Aorta (tissue), 5 donors: ENCODE measurements at places on chromosomes 11 and 22. TPM values are rescaled to one million over a fixed set of nuclear protein-coding genes. Genes with fewer than 3 reads are reported as not detected.

CREB3L1 gene
- 18.4 TPM for total RNA-seq

OR4X2 gene
- not detected for total RNA-seq

DRD4 gene
- total RNA-seq, result 2.1 TPM

GRCh38 chr22:25202290-25202921 lies 2.7 kb downstream of the CRYBB3 start:
- DNase-seq, result no peak
- no peaks in the 10 kb centered on the region for H3K4me1 ChIP-seq
- H3K4me3 ChIP-seq, result no peak overlapping the region
- peaks cover 4% of the 10 kb centered on the region for H3K36me3 ChIP-seq

- DNase-seq, result no peak
- no peaks in the 10 kb centered on the region for H3K36me3 ChIP-seq
- H3K4me3 ChIP-seq, result no peak overlapping the region
- H3K27me3 ChIP-seq, result no peaks in the 10 kb centered on the region
- H3K4me1 ChIP-seq, result no peaks in the 10 kb centered on the region
Observed at GRCh38 chr11:19435306-19435989, 194.7 kb upstream of the E2F8 start.

DNA sequence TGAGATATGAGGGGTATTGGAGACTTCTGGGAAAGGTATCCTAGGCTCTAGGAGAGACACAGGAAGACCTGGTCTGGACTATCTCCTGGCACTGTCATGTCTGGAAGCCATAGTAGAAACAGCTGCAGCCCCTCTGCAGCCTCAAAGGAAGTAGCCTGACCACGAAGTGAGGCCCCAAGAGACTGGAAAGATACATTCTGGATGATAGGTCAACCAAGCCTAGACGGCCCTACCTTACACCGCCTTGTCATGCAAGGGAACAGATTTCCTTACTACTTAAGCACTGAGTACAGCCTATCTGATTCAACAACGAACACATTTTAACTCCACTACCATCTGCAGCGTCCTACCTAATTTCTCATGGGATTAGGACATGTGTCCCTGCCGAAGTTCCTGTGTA lies 31.1 kb downstream of the UQCR10 start:
- H3K4me3 ChIP-seq, result no peak overlapping the region
- H3K27ac ChIP-seq, result no peak overlapping the region
- DNase-seq, result no peak

GRCh38 chr22:36701965-36702621 lies 1.5 kb downstream of the CACNG2 start:
- H3K36me3 ChIP-seq, result no peaks in the 10 kb centered on the region
- DNase-seq, result no peak
- no peak overlapping the region for H3K27ac ChIP-seq
- H3K27me3 ChIP-seq, result peaks cover 3% of the 10 kb centered on the region
- no peaks in the 10 kb centered on the region for H3K4me1 ChIP-seq

DNA sequence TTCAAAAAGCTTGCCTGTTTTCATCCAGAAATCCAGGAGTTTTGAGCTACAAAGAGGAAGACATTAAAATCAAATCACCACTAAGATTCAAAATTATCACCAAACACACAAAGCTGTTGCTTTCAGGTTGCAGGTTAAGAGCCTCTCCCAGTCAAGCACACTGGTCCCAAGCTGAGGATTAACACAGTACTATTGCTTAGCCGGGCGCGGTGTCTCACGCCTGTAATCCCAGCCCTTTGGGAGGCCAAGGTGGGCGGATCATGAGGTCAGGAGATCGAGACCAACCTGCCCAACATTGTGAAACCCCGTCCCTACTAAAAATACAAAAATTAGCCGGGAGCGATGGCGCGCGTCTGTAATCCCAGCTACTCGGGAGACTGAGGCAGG lies 1165.1 kb downstream of the LRRC4C start:
- no peak overlapping the region for H3K27ac ChIP-seq
- no peaks in the 10 kb centered on the region for H3K36me3 ChIP-seq
- H3K4me1 ChIP-seq, result no peaks in the 10 kb centered on the region
- no peak for DNase-seq
- H3K27me3 ChIP-seq, result no peaks in the 10 kb centered on the region
- H3K4me3 ChIP-seq, result no peak overlapping the region
